Mucosa of gallbladder (tissue), 1 donor: ENCODE measurements at places on chromosomes 3 and 15. TPM values are rescaled to one million over a fixed set of nuclear protein-coding genes. Genes with fewer than 3 reads are reported as not detected.

GRCh38 chr15:67066041-67066958, 898 bp downstream of the SMAD3 start:
- DNase-seq = no peak

- no peak for DNase-seq
Measured at GRCh38 chr3:149845570-149846244, 32.7 kb downstream of the RNF13 start.

The SLCO3A1 gene
- 34.2 TPM for total RNA-seq

- DNase-seq = no peak
Measured at GRCh38 chr3:5001805-5002173, 22.6 kb downstream of the BHLHE40 start.

DNA sequence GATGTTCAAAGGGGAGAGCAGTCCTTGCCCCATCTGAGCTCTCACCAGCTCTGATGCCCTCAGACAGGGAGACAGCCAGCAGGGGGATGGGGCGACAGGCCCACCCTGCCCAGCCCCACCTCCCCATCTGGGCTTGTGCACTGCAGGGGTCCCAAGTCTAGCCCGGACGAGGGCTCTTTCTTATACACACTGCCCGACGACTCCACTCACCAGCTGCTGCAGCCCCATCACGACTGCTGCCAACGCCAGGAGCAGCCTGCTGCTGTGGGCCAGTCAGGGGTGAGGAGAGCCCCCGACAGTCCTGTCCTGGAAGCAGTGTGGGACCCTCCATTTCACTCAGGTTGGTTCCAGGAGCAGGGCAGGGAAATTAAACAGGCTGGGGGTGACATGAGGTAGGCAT, 73.9 kb downstream of the BOC start:
- no peak for DNase-seq

The USP4 gene
- total RNA-seq = 60.5 TPM

GRCh38 chr3:188242436-188243123, 88.6 kb downstream of the LPP start:
- no peak for DNase-seq
